ENCODE measurements at places on chromosomes 11 and 22. TPM values are rescaled to one million over a fixed set of nuclear protein-coding genes. Genes with fewer than 3 reads are reported as not detected.

DNA sequence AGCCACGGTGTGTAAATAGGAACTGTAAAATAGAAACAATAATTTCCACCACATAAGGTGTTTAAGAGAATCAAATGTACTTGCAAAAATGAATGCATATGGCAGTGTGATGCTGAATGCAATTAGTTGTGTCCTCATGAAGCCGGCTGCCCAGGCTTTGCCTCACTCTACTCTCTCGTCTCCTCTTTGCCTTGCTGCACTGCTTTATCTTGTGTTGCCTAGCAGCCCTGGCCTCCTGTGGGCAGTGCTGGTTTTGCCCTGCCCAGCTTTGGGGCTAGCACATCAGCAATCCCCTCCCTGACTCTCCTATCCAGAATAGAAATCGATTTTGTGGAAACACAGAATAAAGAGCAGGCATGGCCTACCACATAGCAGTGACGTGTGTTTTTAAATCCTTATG, 30.0 kb downstream of the LRRC32 start:
- no peak for DNase-seq

GRCh38 chr22:19868773-19869471, 14.2 kb upstream of the GNB1L start:
- DNase-seq: no peak

- DNase-seq: no peak
Observed at GRCh38 chr22:28867191-28867590, 16.2 kb upstream of the ZNRF3 start.

DNA sequence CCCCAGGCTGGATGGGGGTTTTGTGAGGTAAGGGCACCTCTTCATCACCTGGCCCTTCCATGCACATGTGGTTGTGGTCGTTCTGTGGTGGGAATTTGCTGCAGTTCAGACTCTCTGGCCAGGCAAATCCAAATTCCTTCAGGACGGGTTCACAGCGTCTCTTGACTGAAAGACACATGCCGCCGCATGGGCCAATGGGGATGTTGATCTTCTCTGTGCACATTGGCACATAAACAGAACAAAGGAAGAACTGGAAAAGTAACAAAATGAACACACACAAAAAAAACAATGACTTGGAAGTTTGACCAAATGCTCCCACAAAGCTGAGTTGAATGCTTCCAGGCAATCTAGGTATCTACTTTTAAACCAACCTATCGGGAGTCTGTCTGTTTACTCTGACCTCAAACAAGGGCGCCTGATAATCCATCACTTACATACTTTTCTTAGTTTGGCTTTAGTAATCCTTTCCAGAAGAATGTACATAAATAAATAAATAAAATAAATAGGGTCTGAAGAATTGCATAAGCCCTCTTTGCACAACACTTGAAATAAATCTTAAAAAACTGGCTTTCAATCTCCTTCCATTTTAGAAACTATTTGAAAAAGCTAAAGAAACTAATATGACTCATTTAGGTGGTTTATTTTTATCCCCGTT, 2.8 kb downstream of the FZD4 start:
- DNase-seq: peak; percentile 54

GRCh38 chr22:17217179-17217578, 2.1 kb downstream of the ADA2 start:
- DNase-seq: no peak

DNA sequence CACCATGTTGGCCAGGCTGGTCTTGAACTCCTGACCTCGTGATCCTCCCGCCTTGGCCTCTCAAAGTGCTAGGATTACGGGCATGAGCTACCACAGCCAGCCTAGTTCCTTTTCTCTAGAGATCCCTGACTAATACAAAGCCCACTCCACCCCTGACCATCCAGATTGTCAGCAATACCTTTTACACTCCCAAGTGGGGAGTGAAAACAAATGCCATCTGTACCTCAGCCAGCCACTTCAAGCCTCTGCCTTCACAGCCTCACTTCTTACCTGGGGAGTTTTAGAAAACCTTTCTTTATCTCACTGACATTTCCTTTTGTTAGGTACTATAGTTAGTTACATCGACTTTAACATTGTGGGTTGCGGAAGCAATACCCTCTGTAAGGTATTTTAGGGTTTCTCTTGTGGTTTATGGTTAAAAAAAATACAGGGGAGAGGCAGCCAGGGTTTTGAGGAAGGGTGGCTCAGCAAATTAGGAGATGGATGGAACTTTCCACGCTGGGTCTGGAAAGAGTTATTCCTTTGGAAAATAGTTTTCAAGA, 8.9 kb downstream of the TOM1 start:
- no peak for DNase-seq

DNA sequence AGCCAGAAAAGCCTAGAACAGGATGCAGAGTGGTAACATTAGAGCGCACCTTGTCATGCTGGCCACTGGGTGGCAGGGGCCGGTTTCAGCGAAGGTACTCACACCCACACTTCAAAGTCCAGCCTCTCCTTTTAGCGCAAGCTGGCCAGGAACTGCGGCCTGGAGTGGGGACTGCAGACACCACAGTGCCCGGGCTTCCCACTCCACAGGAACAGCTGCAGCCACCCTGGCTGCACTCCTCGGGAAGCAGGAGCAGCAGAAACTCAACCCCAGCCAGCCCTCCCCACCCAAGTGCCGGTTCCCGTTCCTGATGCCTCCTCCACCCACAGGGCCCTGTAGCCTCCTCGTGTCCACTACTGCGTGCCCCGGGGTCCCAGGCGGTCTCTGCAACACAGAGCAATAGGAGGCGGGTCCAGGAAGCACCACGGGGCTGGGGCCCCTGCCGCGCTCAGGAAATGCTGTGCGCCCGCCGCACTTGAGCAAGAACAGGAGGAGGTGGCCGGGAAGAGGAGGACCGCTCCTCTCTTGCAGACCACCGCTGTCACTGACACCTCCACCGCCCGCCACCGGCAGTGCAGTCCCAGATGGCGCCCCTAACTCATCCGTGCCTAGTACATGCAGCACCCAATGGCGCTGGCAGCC, 2.2 kb downstream of the RFPL2 start:
- peak; percentile 15 for DNase-seq

DNA sequence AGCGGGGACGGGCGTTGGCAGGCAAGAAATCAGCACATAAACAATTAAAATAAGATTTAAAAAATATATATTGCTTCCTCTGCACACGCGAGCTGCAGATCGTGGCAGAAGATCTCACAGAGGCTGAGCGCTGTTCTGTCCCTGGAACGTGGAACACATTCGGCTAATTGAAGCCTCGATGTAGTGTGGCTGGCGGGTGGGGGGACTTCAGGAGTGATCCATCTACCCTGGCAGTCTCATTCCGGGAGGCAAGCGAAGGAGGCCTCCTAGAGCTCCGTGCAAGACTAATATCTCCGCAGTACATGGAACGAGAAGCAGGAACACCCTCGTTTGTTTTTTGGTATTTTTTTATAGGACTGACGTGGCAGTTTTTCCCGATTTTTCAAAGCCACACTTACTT, 402.4 kb downstream of the MN1 start:
- no peak for DNase-seq

DNA sequence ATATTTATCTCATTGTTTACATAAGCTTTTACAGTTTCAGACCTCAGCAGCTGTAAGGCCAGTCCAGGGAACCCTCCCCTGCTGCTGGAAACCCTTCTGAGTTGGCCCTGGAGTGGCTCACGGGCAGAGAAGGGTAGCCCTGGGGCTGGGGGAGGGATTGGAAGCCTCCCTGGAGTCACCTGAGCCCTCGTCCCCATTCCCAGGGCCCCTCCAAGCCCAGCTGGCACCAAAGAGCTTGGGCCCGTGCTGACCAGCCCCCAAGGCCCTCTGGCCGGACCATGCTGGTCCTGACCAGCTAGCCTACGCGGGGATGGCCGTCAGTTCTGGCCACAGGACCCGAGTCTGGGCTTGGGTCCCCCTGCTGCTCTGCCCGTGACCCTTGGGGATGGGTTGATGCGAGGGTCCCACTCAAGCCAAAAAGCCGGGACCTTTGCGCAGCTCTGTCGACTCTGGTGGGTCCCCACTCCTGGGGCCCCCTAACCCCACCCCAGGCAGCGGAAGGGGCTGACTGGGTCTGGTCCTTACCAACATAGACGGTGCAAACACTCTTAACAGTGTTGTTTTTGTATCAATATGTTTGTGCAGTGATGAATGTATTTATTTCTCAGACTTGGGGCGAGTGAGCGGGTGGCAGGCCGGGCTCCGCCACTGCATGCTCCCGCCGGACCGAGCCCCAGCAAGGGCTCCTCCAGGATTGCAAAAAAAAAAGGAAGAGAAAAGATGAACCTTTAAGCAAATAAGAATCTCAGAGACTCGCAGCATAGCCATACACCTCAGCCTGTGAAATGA, 17.5 kb upstream of the TMEM191C start:
- DNase-seq: peak; percentile 51

DNA sequence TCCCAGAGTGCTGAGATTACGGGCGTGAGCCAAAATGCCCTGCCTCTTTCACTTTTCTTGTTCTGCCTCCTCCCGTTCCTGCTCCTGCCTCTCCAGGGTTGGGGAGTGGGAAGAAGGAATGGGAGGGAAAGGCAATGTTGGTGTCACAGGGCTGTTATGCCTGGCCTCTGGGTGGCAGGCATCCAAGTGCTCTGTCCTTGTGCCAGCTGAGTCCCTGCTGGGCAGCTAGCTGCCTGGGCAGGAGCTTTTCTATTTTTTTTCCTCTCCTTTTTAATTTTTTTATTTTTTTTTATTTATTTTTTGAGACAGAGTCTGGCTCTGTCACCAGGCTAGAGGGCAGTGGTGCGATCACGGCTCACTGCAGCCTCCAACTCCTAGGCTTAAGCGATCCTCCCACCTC, 4.1 kb upstream of the SAC3D1 start:
- no peak for DNase-seq

DNA sequence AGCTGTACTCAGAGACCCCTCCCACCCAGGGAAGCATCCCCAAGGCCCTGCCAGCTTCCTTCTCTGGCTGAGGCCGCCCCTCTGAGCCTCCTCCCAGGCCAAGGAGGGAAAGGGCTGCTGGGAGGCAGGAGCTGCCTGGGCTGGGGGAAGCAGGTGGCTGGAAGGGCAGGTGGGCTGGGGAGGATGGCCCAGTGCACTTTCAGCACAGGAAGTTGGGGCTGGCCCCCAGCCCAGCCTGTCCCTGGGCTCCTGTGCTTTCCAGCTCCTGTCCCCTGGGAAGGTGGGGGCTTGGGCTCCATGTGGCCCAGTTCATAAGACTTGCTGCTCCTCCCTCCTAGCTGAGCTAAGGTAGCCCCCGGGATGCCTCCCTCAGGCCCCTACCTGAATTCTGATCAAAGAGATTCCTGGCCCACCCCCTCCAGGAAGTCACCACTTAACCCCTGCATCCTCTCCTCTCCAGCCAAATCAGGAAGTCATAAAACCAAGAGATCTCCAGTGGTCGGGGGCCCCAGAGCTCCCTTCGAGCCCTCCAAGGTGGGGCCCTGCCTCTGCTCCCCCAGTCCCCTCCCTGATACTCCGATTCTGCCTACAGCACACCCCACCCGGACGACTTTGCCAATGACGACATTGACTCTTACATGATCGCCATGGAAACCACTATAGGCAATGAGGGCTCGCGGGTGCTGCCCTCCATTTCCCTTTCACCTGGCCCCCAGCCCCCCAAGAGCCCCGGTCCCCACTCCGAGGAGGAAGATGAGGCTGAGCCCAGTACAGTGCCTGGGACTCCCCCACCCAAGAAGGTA, 4.9 kb downstream of the PPP1CA start:
- no peak for DNase-seq

GRCh38 chr11:66561178-66561974, 7.0 kb downstream of the CTSF start:
- no peak for DNase-seq

GRCh38 chr11:43316451-43316850, 4.7 kb downstream of the API5 start:
- peak; percentile 14 for DNase-seq

DNA sequence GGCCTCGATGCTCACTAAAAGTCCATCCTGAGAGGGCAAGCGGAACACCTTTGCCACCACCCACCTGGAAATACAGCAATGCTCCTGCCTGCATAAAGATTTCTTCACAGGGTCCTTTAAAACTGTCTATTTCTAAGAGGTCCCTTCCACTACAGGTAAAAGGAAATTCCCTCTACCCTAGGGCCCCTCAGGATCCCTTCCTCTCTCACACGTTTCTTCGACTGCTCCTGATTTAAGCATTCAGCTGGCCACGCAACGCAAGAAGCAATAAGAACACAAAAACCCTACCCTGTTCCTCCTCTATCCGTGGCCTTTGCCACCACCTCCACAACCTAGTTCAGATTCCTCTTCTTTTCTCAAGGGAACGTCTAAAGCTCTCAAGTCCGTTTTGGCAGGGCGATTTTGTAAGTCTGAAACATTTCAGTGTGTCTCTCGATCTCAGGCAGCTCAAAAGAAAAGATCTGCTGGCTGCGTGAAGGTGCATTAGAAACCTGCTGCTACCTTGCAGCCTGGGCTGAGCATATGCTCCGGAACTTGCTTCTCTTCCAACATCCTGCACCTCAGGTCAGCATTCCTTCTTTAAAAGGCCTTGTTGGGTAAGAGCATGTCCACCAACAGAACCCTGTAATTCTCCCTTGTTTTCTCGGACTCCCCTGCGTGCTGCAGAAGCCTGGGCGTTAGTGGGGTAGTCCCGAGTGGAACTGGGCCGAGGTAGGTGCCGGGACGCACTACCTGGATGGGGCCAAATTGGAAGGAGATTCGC, 1.6 kb downstream of the LGR4 start:
- DNase-seq: no peak

DNA sequence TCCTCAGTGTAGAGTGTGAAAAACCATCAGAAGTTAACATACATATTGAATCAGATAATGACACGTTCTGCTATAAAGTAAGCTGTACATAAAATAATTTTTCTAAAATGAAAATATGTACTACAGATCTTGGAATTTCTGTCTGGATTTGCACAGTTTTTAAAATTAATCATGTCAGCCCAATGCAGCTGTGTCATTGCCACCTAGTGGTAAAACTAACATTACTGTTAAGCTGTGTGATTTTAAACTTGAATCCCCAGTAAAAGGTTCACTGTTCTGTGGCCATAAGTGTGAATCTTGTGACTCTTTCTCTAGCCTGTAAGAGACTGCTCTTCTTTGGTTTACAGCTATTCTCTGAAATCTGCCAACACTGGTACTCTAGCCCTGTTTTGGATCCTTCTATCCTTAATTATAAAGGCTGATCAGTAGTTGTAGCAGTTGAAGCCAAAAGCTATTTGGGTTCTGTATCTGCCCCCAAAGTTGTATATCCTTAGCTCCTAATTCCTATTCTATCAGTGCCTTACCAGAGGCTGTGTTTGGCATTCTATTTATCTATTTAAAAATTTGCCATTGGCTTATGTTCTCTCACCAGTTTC, 4.0 kb downstream of the JRKL start:
- DNase-seq: peak; percentile 61

GRCh38 chr11:120244476-120245365, 4.8 kb downstream of the POU2F3 start:
- DNase-seq: no peak

DNA sequence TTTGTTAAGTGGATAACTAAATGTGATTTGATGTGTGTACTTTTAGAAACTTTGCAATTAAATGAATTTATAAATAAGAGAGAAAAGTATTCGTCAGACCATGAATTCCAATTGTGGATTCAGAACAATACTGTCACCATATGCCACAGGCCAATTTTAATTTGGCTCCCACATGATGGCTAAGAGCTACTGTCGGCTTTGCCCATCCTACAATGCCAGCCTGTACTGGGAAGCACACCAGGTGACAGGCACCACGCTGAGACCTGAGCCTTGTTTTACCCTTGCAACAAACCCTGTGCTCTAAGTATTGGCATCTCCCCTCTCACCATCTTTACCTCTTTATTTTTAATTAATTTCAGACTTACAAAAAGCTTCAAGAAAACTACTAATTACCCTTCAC, 14.0 kb downstream of the RAB30 start:
- no peak for DNase-seq

MS4A1 gene
- not detected for total RNA-seq

CYTH4 gene
- under 0.01 TPM for total RNA-seq

GALNT18 gene
- total RNA-seq: 5.2 TPM

GGT5 gene
- 2.2 TPM for total RNA-seq

KLHDC7B gene
- total RNA-seq: 0.32 TPM

ENTHD1 gene
- total RNA-seq: not detected

DKK3 gene
- total RNA-seq: 316 TPM
